ENCODE measurements at places on chromosomes 5 and 9. TPM values are rescaled to one million over a fixed set of nuclear protein-coding genes. Genes with fewer than 3 reads are reported as not detected.

Gene THG1L
- 13.5 TPM for polyA plus RNA-seq

Gene CDKN2A
- 0.17 TPM for polyA plus RNA-seq

Gene IL3
- polyA plus RNA-seq: not detected

Gene ORM1
- 6.9 TPM for polyA plus RNA-seq

Gene SPINK13
- polyA plus RNA-seq: not detected

Gene LRRC70
- polyA plus RNA-seq: 6.1 TPM

Gene LURAP1L
- 9.9 TPM for polyA plus RNA-seq

Gene REEP2
- polyA plus RNA-seq: 8.2 TPM

Gene VLDLR
- 14.6 TPM for polyA plus RNA-seq

Gene MEIKIN
- not detected for polyA plus RNA-seq

Gene DBH
- polyA plus RNA-seq: 0.01 TPM
